Thoracic aorta (tissue), 2 donors: ENCODE measurements at places on chromosomes 5 and 9. TPM values are rescaled to one million over a fixed set of nuclear protein-coding genes. Genes with fewer than 3 reads are reported as not detected.

DNA sequence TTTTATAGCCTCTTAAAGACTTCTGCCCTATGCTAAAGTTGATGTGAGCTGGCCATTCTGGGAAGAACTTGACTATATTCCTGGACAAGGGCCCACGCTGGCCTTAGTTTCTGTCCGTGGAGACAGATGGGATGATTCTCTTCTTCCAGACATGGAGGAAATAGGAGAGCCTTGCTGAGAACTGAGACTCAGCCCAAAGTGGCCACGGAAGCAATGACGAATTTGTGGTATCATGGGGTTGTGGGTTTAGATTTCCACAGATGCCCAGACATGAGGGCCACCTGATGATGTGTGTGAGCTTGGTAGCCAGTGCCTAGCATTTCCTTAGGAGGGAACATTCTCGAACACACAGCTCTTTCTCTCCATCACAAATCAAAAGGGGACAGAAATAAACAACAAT lies 309.1 kb downstream of the NSG2 start:
- no peak for DNase-seq

GRCh38 chr9:123925161-123925560 lies 4.8 kb downstream of the DENND1A start:
- no peak for DNase-seq

GRCh38 chr9:27672718-27673117 lies 99.4 kb upstream of the C9orf72 start:
- no peak for DNase-seq

Gene LIFR
- 61.1 TPM for total RNA-seq

Gene MSH3
- total RNA-seq = 12.9 TPM
